ENCODE measurements at places on chromosomes 11 and 22. TPM values are rescaled to one million over a fixed set of nuclear protein-coding genes. Genes with fewer than 3 reads are reported as not detected.

GNAZ gene
- 2.7 TPM for polyA plus RNA-seq

SYT13 gene
- 0.30 TPM for polyA plus RNA-seq

DNA sequence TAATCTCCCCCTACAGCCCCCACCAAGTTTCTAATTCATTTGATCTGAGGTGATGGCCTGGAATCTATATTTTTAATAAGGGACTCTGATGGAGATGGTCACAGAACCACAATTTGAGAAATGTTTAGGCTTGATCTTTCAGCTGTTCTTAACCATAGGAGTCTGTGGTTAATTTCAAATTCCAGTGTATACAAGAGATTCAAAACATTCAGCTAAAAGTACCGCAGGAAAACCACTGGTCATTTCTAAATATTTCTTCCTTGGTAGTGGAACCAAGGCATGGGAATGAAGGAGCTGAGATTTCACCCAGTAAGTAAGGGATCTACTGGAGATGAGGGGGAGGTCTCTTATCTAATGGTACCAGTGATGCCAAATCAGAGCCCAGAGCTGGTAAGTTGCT, 18.3 kb upstream of the GALNT18 start:
- DNase-seq, result no peak

DNA sequence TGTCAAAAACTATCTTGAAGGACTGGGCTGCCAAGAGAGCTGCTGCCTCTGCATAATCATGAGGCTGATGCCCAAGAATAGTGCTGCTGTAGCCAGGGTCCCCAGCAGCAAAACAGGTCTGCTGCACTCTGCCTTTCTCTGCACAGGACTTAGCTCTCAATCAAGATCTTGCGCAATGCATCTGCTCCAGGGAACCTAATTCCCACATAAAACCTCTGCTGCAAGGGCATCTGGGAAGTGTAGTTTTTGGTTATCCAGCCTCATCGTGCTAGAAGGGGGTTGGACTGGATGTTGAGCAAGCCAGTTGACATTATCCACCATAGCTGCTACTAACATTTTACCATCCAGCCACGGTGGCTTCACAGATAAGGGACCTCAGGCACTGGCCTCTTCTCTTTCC, 192.7 kb downstream of the C11orf91 start:
- DNase-seq, result no peak

DNA sequence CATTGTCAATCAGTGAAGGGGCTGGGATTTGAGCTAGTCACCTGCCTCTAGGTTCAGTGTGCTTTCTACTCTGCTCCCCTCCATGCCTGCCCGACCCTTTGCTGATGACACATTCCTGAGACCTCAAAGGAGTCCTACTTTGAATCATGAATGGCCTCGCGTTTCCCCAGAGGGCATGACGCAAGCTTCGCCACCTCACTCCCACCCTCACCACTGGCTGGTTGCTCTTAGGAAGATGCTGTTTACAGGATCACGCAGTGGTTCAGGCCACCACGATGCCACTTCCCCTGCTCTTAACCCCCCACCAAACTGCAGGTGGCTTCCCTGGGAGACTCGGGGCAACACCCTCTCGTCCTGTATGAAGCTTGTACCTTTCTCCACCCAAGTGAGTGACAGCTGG, 62.9 kb upstream of the B3GAT1 start:
- no peak for DNase-seq

DNA sequence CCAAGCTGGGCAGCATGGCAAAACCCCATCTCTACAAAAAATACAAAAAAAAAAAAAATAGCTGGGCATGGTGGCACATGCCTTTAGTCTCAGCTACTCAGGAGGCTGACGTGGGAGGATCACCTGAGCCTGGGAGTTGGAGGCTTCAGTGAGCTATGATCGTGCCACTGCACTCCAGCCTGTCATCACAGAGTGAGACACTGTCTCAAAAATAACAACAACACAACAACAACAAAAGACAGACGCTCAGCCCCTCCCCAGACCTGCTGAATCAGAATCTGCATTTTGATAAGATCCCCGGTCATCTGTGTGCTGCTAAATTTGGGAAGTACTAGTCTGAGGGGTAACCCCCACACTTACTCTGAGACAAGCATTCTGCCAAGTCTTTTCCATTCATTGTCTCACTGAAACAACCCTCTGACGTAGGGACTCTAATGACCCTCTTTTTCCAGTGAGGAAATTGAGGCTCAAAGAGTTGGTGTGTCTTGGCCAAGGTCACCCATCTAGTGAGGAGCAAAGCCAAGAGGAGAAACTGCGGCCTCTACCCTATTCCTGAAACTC, 7.5 kb downstream of the NEFH start:
- no peak for DNase-seq

OR9Q1 gene
- not detected for polyA plus RNA-seq

- no peak for DNase-seq
Observed at GRCh38 chr22:28207281-28208030, 288.4 kb upstream of the PITPNB start.

CNGA4 gene
- 0.15 TPM for polyA plus RNA-seq

- no peak for DNase-seq
Observed at GRCh38 chr11:123429913-123430720, at the start of gene GRAMD1B. GRAMD1B (plus strand) TSS chr11:123430269; CDS start chr11:123430793, 524 bp downstream.
